ENCODE measurements at places on chromosomes 7 and 10.

GRCh38 chr7:125465527-125465926, 535.9 kb upstream of the POT1 start:
- DNase-seq = no peak

- no peak for DNase-seq
These were observed at the start of gene VWA2 for GRCh38 chr10:114239117-114239993. Gene VWA2 (plus strand): TSS chr10:114239254. CDS start chr10:114248714, 9,460 bp downstream.

DNA sequence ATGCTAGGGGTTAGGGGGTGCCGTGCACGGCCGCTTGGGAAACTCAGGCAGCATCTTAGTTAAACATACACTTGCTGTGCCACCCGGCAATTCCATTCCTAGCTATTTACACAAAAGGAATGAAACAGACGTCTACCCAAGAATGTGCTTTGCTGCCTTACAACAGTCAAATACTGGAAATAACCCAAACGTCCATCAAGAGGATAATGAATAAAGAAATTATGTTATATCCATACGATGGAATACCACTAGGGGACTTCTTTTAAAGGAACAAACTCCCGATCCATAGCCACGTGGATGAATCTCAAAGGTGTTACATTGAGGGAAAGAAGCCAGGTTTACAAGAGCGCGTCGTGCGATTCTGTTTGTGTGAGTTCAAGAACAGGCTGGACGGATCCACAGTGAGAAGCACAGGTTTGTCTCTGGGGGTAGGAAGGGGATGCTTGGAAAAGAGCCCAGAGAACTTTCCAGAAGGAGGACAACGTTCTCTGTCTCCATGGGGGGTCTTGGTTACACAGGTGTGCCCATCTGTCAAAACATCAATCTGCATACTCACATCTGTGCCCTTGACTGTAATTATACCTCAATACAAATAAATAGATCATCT, 41.8 kb downstream of the STK32C start:
- no peak for DNase-seq

DNA sequence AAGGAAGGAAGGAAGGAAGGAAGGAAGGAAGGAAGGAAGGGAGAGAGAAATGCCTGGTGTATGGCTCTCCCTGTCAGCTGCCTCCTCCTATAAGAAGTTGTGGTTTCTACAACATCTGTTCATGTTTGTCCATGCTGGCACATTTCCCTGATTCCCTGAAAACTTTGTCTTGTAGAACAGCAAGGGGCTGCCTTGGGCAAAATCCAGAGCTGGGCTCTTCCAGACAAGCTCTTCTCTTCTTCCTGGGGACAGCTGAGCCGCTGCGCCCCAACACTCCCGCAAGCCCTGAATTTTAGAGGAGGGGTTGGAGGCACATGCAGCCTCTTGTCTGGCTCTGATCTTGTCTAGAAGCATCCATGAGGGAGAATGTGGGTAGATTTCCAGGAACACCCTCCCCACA, 282.0 kb upstream of the ADARB2 start:
- DNase-seq = no peak

GRCh38 chr7:1550005-1550845, 5.8 kb downstream of the TMEM184A start:
- DNase-seq = no peak

- no peak for DNase-seq
These were observed 14.1 kb downstream of the LARP4B start for GRCh38 chr10:917416-917720.

GRCh38 chr10:64732372-64732957, 1211.3 kb downstream of the REEP3 start:
- no peak for DNase-seq

GRCh38 chr10:29035721-29036120, 253.1 kb upstream of the LYZL1 start:
- no peak for DNase-seq

DNA sequence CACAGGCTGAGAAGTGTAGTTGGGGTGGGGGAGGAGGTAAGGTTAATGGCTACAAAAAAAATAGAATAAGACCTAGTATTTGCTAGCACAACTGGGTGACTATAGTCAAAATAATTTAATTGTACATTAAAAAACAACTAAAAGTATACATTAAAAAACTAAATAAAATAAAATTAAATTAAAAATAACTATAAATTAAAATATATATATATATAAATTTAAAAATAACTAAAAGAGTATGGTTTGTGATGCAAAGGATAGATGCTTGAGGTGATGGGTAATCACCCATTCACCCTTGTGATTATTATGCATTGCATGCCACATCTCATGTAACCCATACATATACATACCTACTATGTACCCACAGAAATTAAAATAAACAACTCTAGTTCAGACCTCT, 762.5 kb downstream of the SORCS1 start:
- no peak for DNase-seq

- no peak for DNase-seq
These were observed 82.4 kb downstream of the NKX6-2 start for GRCh38 chr10:132703419-132704007.

- no peak for DNase-seq
These were observed 5.2 kb downstream of the PHYHIPL start for GRCh38 chr10:59181668-59182067.

DNA sequence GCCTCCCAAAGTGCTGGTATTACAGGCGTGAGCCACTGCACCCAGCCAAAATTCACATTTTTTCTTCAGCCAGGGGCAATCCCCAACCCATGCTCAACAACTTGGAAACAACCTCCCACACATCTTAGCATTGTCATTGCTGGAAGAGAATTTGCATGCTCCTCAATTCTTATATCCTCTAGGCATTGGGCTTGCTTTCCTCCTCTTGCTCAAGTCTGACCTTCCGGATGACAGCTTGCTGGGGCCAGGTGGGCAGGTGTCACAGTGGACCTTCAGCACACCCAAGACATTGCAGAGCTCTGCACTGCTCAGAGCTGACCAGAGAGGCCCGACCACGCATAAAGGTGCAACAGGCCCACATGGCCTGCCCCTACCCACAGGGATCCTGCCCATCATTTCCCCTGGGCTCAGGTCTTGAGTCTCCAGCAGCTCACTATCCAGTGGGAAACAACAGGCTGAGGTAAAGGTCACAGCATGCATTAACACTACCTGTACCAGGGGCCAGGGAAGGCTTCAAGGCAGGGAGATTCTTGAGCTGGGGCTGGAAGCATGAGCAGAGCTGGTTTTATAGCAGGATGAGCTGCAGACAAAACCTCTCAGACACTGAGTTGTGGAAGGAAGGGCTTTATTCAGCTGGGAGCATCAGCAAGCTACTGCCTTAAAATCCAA, 6.8 kb upstream of the GPR15LG start:
- no peak for DNase-seq

DNA sequence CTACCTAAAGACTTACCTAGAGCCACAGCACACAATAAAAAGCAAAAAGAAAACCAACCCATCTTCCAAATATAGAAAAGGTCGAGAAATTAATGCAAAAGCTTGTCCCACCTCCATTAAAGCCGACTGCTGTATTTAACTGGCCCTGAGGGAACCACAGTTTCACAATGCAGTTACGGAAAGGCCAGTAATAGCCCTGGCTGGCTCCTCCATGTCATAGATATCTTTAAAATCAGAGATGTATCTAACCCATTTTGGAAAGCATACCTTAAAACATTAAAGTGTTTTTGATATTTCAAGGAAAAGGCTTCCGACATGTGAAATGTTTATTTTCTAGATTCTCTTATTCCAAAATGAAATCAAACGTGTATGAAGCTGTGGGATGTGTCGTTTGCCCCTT, 23.0 kb downstream of the HDAC9 start:
- no peak for DNase-seq

GRCh38 chr7:72080341-72080766, 331.8 kb downstream of the CALN1 start:
- DNase-seq = no peak

DNA sequence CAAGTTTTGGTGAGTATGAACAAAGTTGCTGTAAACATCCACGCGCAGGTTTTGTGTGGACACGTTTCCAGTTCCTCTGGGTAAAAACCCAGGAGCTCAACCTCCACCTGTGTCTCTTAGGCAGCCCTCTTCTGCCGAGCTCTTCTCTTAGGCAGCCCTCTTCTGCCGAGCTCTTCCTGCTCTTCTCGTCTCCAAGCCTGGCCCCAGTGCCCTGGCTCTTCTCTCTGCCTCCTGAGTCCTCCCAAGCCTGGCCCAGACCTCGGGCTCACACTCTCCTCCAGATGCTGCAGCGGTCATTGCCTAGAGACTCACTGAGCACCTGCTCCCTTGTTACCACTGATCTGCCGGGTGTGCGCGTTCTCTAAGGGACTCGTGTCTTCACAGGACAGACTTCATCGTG, 38.7 kb upstream of the BNIP3 start:
- DNase-seq = no peak

- DNase-seq = no peak
These were observed 160.0 kb upstream of the ANK3 start for GRCh38 chr10:60549686-60550085.

- DNase-seq = no peak
These were observed 2.4 kb downstream of the BLVRA start for GRCh38 chr7:43760861-43761260.

GRCh38 chr7:146129296-146129695, 12.7 kb downstream of the CNTNAP2 start:
- no peak for DNase-seq

DNA sequence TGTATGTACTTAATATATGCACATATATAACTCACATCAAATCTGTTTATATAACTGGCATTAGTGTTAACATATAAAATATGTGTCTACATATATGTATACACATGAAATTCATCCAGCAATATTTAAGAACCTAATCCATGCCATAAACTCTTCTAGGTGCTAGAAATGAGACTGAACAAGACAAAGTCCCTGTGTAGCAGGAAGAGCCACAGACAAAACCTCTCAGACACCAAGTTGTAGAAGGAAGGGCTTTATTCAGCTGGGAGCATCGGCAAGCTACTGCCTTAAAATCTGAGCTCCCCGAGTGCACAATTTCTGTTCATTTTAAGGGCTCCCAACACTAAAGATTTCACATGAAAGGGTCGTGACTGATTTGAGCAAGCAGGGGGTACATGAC, 52.5 kb downstream of the CRPPA start:
- DNase-seq = no peak

DNA sequence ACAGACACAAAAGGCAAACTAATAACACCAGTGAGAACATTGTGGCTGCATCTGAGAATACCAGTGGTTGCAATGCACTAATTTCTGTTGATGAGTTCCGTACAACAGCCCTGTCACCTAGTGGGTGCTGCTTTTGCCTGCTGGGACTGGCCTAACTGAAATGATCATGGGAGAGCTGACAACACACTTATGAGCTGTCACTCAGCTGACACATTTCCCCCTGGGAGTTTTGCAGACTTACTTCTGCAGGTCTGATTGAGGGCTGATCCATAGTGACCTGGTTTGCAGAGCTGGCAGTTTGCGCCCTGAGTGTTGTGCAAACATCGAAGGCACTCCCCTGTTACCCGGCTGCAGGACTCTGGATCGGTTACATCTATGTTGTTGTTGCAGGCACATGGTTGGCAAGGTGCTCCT, 60.6 kb upstream of the LAMB1 start:
- no peak for DNase-seq

- no peak for DNase-seq
These were observed 222.4 kb downstream of the TCERG1L start for GRCh38 chr10:131089150-131089549.

DNA sequence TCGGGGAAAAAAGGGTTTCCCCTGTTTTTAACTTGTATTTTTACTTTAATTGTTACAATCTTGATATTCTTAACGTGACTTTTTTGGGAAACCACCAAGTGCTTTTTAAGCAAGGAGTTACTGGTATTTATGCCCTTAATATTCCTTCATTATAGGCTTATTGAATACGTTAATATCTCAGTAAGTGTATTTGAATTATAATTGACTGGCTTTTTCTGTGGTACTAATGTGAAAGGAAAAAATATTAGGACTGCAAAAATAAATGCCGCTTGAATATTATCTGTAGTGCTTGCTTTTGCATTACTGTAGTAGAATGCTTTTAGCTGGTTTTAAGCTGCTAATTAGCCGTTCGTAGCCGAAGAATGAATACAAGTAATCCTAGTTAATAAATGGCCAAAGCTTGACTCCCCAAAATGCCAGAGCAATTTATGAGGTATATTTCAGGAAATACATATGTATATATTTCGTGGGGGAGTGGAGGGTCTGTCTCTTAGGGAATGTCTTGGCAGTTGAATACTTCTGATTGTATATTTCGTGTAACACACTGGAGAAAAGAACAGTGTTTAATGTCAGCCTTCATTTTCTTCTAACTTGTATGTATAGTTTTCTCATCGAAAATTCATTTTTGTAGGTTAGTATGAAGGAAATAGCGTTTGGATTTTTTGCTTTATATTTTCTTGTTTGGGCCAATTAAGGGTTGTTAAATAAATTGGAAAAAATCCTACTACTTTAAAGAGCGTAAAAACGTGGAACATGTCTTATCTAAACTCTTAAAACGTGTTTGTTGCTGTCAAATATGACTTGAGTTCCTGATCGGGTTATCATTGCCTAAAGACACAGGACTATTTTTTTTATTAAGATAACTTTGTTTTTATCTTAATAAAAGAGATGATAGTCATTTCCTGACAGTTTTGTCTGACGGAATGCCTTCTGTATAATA, 1.5 kb downstream of the PDCD4 start:
- DNase-seq = no peak

GRCh38 chr7:98418271-98418635, 17.4 kb upstream of the BAIAP2L1 start:
- no peak for DNase-seq

DNA sequence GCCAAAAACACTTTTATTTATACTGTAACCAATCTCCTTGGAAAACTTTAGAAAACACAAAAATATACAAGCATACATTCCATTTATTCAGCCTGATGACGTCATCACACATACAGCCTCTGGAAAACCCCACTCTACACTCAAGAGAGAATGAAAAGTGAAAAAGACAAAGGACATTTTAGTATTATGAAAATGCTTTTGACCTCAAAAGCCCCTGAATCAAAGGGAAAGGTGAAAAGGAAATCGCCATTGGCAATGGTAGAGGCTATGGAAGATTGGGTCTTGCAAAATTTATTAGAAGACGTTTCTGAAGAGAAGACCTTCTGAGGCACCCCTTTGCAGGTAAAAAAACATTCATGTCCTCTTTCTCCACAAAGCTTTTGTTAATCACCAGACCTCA, 82.9 kb upstream of the STRIP2 start:
- no peak for DNase-seq

- DNase-seq = no peak
These were observed 162.3 kb downstream of the CCDC3 start for GRCh38 chr10:12838995-12839927.

- no peak for DNase-seq
These were observed 124.3 kb upstream of the MACROH2A2 start for GRCh38 chr10:69928339-69928738.

GRCh38 chr7:40937879-40938278, 765.0 kb downstream of the INHBA start:
- DNase-seq = no peak

- DNase-seq = no peak
These were observed 713 bp upstream of the HOGA1 start for GRCh38 chr10:97583476-97583875.

DNA sequence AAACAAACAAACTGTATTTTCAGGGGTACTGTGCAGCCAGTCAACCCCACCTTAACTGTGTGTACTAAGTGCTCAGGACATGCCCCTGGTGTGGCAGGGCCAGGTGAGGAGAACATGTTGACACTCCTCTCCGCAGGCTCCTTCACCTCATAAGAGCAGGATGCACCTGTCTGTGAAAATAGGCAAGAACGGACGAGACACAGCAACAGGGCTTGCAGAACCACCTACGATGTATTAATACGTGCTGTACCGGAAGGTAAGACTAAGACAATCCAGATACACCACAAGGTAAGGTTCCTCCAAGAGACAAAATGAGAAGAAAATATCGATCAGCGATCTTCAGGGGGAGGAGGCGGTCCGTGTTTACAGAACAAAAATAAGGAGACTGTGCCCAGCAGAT, 65.8 kb upstream of the CAMK2B start:
- DNase-seq = no peak
